DMS79 treated with DMSO at 0.1 percent for 48 hours (cell line): ENCODE measurements at places on chromosomes 5 and 9.

DNA sequence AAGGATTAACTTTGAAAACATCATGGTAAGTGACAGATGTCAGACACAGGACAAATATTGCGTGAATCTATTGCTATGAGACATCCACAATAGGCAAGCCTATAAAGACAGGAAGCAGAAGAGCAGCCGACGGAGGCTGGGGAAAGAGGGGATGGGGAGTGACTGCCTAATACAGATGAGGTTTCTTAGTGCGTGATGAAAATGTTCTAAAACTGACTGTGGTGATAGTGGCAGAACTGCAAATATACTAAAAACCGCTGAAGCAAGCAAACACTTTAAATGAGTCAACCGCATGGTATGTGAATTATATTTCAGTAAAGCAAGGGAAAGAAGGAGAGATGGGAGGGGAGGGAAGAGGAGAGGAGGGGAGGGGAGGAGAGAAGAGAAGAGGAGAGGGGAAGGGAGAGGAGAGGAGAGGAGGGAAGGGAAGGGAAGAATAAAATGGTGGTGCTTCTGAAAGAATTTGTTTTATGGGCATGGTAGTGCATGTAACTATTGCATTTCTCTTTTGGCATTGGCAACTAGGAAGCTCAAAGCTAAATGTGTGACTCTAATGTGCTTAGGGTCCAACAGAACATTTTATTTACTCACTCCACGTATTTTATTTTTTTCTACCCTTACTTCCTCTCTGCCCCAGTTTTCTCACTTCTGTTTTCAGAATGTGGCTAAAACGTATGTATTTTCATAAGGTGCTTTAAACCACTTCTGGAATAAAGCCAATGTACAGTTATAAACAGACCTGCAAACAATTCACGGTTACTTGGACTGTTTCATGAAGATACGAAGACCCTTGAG is 21.3 kb downstream of the AKNA start:
- DNase-seq = peak; percentile 25

DNA sequence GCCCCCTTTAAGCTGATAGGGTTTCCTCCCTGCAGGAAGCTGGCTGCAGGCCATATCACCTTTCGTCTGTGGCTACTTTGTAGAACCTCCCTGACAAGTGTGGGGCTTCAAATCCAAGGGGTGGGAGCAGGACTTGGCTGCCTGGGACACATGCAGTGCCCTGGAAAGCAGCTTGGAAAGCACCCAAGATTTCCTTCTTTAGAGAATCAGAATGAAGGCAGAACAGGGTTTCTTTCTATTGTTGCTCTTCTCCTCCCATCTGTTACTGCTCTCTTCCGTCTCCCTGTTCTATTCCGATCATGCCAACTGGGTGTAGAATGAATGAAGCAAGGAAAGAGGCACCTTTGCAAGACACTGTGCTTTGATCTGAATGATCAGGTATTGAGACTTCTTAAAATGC is 282.2 kb downstream of the MED10 start:
- DNase-seq = no peak

- DNase-seq = no peak
Measured at GRCh38 chr5:175230299-175230698, 213.7 kb downstream of the DRD1 start.

GRCh38 chr5:61371474-61371873 is 39.4 kb downstream of the ZSWIM6 start:
- DNase-seq = no peak

- no peak for DNase-seq
Measured at GRCh38 chr5:118378959-118379358, 609.4 kb downstream of the DTWD2 start.
